Stimulated activated CD4-positive, alpha-beta T cell treated with anti-CD3 and anti-CD28 coated beads, Interleukin-1b, Interleukin-23, amount 100 ng/mL, for 1 hour (primary cell): ENCODE measurements at places on chromosomes 1 and 21.

DNA sequence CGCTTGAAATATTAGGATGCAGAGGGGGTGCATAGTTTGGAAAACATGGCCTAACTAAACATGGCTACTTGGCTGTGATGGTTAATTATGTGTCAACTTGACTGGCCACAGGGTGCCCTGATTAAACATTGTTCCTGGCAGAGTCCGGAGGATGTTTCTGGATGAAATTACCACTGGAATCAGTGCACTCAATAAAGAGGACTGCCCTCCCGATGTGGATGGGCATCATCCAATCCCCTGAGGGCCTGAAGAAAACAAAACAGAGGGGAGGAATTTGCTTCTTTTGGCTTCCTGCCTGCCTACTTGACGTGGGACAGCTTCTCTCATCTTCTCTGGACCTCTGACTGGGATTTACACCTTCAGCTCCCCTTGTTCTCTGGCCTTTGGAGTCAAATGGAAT is 79.1 kb upstream of the KCNE2 start:
- no peak for DNase-seq

GRCh38 chr21:36689324-36689723 is 9.6 kb upstream of the SIM2 start:
- DNase-seq = no peak

DNA sequence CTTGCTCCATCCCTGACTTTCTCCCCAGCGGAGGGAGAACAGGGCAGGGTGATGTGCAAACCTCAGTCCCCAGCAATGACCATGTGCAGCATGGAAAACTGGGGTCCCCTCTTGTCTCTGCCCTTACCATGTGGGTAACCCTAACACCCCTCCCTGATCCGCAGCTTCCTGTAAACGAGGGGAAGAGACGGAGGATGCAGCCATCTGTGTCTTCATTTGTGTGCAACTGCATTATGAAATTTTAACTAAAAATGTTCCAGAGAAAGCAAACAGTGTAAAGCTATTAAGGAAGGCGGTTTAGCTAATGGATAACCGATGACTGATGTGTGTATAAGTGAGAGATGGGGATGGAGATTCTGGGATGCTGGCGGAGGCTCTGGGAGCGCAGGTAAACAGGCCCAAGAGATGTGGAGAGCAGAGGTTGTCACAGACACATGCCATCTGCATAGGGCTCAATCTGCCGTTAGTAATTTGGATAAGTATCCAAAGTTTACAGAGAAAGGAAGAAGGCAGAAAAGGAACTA is 206.6 kb downstream of the DSCAM start:
- no peak for DNase-seq

GRCh38 chr1:161166669-161167548 is 683 bp downstream of the PPOX start:
- DNase-seq = no peak

- DNase-seq = no peak
Observed at GRCh38 chr1:8813991-8814390, 3.4 kb downstream of the RERE start.

- DNase-seq = no peak
Observed at GRCh38 chr1:228020686-228021354, 14.0 kb downstream of the WNT3A start.

DNA sequence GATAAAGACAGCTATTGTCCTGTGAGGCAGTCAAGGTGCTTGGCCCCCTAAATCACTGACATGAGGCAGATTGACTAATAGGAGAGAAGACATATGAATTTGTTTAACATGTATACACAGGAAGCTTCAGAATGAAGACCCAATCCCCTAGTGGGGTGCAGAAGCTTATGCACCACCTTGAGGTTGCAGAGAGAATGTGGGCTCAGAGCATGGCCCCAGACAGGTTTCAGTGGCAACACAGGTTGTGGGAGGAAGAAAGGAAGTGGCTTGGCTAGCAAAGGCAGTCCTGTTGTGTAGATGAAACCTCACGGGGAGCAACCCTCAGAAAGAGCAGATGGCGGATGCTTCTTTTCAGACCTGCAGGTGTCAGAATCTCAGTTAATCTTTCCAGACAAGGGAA is 37.0 kb upstream of the PARP1 start:
- no peak for DNase-seq

GRCh38 chr1:179748772-179749171 is 5.7 kb downstream of the FAM163A start:
- no peak for DNase-seq

- DNase-seq = no peak
Observed at GRCh38 chr1:79617777-79618176, 611.2 kb upstream of the ADGRL4 start.

DNA sequence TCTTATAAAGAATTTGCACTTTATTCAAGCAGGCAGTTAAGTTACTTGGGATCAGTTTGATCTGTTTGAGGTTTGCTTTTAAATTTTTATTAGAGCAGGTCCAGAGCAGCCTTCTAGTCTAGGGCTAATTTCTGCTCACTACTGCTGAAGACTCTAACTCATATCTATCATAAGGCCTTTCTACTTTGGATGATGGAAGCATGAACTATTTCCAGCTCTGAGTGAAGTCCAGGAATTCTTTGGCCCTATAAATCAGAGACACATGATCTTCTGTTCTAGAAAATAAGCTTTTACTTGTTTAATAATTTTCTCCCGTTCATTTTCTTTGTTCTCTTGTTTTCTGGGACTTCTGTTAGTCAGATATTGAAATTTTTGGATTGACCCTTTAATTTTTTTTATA is 14.7 kb downstream of the NIBAN1 start:
- no peak for DNase-seq

- DNase-seq = no peak
Observed at GRCh38 chr1:183801649-183802048, 3.3 kb upstream of the RGL1 start.

DNA sequence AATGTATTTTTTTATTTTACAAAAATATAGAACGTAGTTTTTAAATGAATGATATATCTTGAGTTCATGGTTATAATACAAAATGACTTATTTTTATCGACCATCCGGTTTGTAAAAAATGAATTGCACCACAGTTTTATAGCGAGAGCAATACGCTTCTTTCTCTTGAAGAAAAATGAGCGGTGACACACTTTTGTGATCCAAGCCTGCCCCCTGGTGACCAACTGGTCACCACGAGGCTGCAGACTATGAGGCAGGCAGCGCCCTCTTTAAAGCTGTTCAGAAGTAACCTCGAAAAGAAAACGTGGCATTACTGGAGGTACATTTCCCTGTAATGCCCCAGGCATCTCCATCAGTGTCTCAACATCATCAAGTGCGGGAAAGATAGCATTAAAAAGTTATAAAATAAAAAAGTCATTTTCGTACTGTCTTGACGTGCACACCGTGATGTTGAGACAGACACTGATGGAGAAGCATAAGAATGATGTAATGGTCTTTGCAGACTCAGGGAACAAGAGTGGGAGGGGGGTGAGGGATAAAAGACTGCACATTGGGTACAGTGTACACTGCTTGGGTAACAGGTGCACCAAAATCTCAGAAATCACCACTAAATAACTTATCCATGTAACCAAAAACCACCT is 734.2 kb upstream of the ADAMTS5 start:
- DNase-seq = peak; percentile 11

- no peak for DNase-seq
Observed at GRCh38 chr1:55056632-55056992, 17.3 kb downstream of the PCSK9 start.
